ENCODE measurements at places on chromosomes 4 and X.

- DNase-seq, result no peak
Observed at GRCh38 chrX:136725441-136726104, 55.2 kb downstream of the ARHGEF6 start.

- no peak for DNase-seq
Observed at GRCh38 chr4:127791391-127791790, 9.3 kb downstream of the HSPA4L start.

DNA sequence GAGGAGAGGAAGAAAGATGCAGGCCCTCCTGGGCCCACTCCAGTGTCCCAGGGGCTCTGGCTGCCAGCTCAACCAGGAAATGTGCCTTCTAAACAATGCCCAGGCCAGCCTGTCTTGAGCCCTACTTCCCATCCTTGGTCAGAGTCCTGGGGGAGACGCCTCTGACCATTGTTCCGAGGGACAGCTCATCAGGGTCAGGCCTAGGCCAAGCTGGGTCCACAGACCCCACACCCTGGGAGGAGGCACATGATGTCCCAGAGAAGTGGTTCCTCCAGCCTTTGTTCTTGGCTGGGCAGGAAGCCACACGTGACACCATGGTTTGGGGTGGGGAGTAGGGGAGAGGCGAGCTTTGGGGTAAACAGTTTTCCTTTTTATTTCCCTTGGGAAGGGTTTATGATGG lies 102.5 kb downstream of the EFNB1 start:
- no peak for DNase-seq

DNA sequence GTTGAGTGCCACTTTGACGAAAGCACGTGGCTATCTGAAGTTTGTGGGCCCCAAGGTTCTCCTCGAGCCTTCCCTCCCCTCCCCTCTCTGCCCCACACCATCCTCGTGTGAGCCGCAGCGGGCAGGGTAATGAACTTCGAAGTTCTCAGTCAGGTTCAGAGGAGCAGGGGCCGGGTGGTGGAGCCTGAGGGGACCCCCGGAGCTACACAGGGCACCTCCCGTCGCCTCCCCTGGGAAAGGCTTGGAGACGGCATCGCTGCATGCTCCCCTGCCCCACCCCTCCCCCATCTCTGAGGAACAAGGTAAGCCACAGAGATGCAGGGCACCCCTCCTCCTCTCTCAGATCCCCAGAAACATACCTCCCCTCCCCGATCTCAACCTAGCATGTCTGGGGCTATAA lies 2.8 kb upstream of the NKX1-1 start:
- no peak for DNase-seq

GRCh38 chr4:85886665-85887064 lies 411.7 kb downstream of the ARHGAP24 start:
- no peak for DNase-seq

DNA sequence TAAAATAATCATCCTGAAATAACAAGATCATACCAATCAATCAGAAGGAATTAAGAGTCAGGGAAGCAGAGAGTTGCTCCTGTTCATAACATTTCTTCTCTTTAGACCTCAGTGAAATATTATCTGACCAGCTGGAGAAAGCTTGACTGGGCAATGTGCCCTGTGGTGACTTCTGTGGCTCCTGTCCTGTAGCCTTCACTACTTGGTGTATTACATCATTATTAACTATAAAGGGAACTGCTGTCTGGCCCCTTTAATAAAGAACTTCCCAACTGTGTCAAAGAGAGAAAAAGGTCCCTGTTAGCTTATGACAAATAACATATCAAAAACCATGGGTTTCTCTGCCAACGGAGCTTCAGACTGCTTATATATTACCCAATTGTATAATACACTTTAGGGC lies 18.0 kb downstream of the OPHN1 start:
- no peak for DNase-seq

DNA sequence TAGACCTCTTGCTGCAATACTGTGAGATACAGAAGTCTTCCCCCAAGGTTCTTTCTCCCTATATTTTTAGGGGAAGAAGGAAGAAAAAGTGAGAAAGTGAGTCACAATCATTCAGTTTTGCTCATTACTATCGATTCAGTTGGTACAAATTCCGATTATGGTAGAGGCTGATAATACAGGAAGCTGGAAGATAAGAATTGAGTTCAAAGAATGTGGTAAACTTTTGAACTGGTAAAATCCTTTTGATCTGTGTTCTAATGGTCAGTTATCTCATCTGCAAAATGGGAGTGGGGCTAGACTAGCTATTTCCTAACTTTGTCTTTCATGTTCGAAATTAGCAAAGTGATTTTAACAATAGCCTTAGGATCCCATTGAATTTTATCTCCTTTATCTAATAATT lies 101.4 kb upstream of the FAT1 start:
- no peak for DNase-seq

Data from HAP-1 (cell line).